Activated naive CD4-positive, alpha-beta T cell treated with anti-CD3 and anti-CD28 coated beads, Interleukin-2, amount 50 U/mL, for 72 hours (primary cell): ENCODE measurements at places on chromosomes 5 and 9.

DNA sequence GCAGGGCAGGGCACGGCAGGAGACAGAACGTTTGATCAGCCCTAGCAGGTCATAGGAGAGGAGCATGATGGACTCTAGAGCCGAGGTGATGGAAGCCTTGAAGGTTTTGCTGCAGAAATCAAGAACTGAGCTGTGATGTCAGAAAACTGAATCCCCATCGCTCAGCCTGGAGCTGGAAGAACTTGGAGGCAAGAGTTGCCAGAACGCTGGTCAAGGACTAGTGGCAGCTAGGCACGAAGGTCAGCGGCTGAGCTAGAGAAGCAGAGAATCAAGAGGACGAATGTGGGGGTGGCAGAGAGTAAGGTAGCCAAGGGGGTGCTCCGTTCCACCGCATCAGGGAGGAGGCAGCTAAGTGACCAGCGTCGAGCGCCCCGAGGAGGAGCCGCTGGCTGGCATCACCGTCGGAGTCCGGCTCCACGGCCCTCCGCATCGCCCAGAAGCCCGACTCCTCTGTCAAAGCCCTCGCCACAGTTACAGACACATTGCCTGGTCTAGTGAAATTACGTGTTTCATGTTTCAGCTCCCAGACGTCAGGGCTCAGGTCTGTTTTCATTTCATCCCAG, 1.2 kb upstream of the GALNT10 start:
- DNase-seq, result no peak

GRCh38 chr5:6712142-6712576, 1.1 kb upstream of the TENT4A start:
- peak; percentile 52 for DNase-seq

- DNase-seq, result no peak
Observed at GRCh38 chr5:135467051-135467625, 15.0 kb upstream of the TIFAB start.

DNA sequence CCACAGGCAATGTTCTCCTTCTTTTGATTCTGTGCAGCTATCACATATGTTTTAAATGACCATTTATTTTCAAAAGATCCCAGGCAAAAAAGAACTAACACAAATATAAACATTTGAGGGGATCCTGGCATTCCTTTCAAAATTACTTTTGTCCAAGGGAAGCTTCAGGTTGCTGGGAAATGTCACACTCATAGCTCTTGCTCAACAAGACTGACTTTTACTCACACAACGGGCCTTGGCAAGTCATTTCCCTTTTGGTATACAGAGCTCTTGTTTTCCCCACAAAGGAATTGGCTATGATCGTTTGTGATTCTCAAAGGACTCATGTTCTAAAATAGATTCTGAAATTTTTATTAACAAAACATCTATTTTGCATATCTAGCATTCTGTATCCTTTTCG, 4.5 kb upstream of the PALM2AKAP2 start:
- no peak for DNase-seq

GRCh38 chr5:69492391-69492922, at the start of gene OCLN:
OCLN (plus strand) TSS chr5:69492790; CDS start chr5:69504245, 11,455 bp downstream.
- no peak for DNase-seq
